Omental fat pad (tissue), 4 donors: ENCODE measurements at places on chromosomes 4 and X. TPM values are rescaled to one million over a fixed set of nuclear protein-coding genes. Genes with fewer than 3 reads are reported as not detected.

DNA sequence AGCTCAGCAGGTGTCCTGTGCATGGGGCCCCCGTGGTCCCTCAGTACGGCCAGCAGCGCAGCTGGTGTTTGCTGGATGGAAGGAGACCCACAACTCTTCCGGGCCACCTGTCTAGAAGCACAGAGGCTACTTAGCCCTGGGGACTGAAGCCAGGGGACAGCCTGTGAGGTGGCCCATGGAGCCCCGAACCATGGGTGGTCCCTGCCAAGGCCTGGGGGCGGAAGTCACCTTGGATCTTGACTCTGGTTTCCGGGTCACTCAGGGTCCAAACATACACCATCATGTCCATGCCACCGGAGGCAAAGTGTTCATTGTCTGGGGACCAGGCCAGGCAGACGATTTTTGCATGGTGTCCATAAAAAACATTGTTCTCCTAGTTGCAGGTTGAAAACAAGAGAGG lies 39.5 kb downstream of the WDR1 start:
- DNase-seq, result no peak

- DNase-seq, result no peak
These were observed 382.0 kb downstream of the MAGEB5 start for GRCh38 chrX:26597981-26598380.

- DNase-seq, result no peak
These were observed 12.0 kb downstream of the TMEM187 start for GRCh38 chrX:153984351-153985178.

GRCh38 chr4:106690487-106690886 lies 321.9 kb upstream of the GIMD1 start:
- no peak for DNase-seq

DNA sequence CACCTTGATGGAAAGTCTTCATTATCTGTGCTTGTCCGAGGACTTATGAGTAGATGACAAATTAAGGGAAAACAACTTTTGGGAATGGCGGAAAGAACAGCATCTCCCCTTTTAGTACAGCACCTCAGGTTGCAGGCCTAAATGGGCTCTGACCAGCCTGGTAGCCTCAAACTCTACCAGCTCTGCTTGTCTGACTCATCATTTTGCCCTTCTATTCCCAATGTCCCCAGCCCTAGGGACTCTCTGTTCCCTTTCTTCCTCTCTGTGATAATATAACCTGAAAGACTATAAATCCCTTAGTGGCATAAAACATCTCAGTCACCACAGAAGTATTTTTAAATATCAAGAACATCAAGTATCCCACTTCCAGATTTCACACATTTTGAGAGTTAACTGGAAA lies 121.9 kb downstream of the THOC2 start:
- DNase-seq, result no peak

The SLC26A1 gene
- not detected for total RNA-seq

The TEX13D gene
- total RNA-seq, result not detected

The TCEAL7 gene
- 3.8 TPM for total RNA-seq

The H2BW2 gene
- not detected for total RNA-seq

The ADH1C gene
- total RNA-seq, result 33.9 TPM
